ENCODE measurements at places on chromosomes 13 and 19.

DNA sequence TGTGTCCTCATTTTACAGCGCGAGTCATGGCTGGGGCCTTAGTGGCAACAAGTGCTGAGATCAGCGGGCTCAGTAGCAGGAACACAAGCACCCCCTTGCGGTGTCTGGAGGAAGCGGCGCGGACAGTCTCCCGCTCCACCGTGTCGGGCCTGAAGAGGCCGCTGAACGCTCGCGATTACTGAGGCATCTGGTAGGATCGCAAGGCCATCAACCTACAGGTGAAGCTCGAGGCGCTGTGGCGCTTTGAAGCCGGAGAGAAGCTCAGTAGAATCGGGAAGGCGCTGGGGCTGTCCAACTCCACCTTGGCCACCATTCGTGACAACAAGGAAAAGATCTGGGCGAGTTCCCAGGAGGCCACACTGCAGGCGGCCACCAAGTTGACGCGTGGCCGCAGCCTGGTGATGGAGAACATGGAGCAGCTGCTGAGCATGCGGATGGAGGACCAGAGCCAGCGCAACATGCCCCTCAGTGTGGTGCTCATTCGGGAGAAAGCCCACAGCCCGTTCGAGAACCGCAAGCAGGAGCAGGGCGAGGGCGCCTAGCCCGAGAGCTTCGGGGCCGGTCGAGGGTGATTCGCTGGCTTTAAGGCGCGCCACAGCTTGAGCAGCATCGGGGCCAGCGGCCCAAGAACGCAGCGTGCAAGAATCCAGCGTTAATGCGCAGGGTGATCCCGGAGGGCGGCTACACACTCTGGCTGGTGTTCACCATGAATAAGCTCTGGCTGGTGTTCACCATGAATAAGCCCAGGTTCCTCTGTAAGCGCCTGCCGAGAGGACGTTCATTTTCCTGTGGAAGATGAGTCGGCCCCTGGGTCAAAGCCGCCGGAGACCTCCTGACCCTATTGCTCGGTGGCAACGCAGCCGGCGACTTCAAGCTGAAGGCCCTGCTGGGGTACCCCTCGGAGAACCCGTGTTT is 8.3 kb upstream of the MZF1 start:
- DNase-seq: peak; percentile 88

DNA sequence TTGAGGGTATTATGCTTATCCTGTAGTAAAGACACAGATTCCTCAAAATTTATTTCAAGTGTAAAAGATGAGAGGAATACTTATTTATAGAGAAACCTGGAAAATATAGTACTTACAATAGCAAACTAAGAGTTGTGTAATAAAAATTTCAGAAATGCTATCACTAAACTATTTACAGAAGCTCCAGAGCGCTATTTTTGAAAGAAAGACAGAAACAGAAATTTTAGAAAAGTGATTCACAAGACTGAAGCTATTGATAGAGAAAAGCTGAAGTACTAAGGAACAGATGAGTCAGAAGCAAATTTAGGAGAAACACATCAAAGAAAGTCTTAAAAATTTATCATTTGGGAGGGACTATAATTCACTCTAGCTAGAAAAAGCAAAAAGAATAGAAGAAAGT is 1174.2 kb downstream of the DIAPH3 start:
- DNase-seq: no peak

- DNase-seq: no peak
Measured at GRCh38 chr13:79457390-79457789, 23.6 kb upstream of the NDFIP2 start.

GRCh38 chr13:34577051-34577450 is 365.0 kb upstream of the NBEA start:
- DNase-seq: no peak

- no peak for DNase-seq
Measured at GRCh38 chr13:39263033-39263432, 224.8 kb downstream of the NHLRC3 start.

- DNase-seq: no peak
Measured at GRCh38 chr13:53020764-53021335, 7.8 kb upstream of the OLFM4 start.

GRCh38 chr19:36113894-36114720 is 568 bp downstream of the POLR2I start:
- no peak for DNase-seq

Data from CD14-positive monocyte (primary cell).